PC-3 (cell line): ENCODE measurements at places on chromosomes 7 and 10. TPM values are rescaled to one million over a fixed set of nuclear protein-coding genes. Genes with fewer than 3 reads are reported as not detected.

Gene FGF8
- not detected in 2 replicates for total RNA-seq

DNA sequence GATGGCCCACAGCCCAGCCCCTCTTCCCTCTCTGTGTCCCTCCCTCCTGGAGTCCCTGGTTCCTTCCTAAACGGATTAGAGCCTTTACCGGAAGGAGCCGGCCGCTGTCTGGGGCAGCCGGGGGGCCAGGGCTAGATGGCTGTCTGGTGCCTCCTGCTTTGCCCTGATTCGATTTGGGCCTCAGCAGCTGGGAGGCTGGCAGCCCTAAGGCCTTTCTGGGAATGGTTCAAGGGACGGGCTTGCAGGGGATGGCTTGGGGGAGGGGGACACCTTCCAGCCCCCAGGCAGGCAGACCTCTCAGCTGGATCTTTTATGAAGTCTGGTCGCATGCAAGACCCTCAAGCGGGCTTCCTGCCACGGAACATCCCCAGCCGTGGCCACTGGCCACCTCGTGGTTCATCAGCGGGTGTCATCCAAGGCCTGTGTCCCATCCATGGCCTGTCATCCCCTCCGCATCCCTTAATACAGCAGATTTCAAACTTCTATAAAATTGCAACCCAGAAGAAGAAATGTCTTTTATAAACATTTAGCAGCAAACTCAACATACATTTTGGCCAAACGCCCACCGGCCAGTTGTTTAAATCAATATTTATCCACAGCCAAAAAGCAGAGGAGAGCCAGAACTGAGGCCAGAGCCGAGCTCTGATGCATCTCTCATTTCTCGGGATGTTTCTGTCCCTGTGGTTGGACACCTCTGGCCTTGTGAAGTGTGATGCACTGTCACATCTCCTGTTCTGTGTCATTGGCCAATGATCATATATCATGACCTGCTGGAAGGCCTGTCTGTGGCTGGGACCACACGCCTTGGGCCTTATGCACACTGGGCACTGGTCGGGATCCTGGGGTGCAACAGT lies 52.0 kb downstream of the GTF2IRD1 start:
- no peak for DNase-seq

Gene NDUFB8
- total RNA-seq = 365 and 399 TPM in 2 replicates

Gene ATG9B
- total RNA-seq = 1.2 and 1.3 TPM in 2 replicates

GRCh38 chr7:39332142-39332541 lies 234.1 kb upstream of the YAE1 start:
- DNase-seq = no peak

- peak; percentile 73 for DNase-seq
These were observed at the start of gene ZDHHC4 for GRCh38 chr7:6577369-6578113. ZDHHC4 (plus strand) TSS chr7:6577454; CDS start chr7:6580562, 3,108 bp downstream.

DNA sequence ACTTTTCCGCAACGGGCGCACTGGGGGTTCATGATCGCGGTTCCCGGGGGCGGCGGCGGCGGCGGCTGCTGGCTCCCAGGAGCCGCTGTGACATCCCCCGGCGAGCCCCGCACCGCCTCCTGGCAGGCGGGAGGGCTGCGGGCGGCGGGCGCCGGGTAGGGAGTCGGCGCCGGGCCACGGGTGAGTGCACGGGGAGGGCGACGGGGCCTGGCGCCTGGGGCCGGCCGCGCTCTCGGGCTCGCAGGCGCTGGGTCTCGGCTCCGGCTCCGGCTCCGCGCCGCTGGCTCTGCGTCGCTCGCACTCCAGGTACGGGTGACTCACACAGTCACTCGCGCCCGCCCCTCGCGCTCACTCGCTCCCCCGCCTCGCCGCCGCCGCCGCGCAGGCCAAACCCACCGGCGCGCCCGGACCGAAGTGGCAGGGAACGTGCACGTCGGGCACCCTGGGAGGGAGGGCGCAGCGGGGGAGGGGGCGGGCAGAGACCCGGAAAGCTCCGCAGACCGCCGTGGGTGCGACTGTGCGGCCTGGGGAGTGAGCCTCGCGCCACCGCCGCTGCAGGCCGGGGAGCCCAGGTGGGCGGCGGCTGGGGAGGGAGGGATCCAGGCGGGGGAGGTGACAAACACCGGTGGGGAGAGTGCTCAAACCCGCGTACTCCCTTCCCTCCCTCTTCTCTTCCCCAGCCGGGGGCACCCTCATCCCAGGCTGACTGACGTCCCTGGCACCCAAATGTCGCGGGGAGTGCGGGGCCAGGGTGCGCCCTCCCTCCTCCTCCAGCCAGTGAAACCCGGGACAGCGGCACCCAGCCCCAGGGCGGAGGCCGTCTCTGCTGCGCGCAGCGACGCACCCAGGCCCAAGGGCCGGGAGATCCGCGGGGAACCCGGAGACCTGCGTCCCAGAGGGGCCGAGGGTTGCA lies 276.9 kb upstream of the NEBL start:
- DNase-seq = peak; percentile 77

DNA sequence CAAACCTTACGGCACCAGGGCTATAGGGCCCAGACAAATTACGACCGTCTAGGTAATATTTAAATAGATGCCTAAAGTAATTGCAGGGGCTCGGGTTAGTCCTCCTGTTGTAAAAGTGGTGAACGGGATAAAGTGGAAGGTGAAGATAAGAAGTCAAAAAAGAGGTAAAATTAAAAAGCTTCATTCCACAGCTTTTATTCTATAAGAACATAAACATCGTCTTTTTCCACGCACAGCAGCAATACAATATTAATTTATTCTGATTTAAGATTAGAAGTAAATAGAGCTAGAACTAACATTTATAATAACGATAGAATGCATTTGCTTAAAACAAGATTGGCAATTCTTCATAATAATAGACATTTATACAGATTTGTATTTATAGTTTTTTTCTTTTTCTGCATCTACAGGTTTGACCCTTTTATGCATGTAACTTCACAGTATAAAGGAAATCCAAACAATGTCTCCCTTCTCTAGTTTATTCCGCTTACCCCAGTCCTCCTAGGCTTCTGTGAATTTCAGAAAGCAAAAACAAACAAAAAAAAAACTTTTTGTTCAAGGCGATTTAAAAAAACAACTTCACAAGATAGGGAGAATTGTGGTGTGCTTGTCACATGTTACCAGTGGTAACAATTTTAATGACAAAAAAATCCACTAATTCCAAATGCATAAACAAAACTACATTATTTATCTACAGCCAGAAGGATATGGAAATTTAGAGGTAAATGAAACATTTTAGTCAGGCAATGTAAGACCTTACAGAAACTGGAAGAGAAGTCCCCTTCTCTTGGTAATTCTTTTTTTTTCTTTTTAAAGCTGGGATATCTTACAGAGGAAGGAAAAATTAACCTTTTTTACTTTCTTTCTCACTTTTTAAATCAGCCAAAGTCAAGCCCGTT lies 3.4 kb downstream of the HOXA10 start:
- peak; percentile 1 for DNase-seq

DNA sequence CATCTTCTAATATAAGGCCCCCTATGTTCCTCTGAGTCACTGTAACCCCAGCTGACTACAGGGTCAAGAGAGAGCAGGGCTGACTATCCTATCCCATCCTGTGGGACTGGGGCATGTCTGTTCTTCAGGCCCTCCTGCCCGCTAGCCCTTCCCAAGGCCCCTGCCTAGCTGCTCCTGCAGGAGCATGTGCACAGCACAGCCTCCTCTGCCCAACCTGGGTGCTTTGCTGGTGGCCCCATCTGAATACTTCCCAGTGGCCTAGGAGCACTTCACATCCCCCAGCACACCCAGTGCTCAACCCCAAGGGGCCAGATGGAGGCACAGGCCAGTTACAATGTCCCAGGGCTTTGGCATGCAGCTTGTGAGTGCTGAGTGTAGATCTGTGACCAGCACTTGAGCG lies 37.3 kb downstream of the AGBL3 start:
- DNase-seq = no peak

Gene HELLS
- total RNA-seq = 86.3 and 98.0 TPM in 2 replicates

GRCh38 chr10:69475433-69475830 lies 24.2 kb downstream of the TSPAN15 start:
- no peak for DNase-seq

Gene TLL2
- total RNA-seq = 0.18 TPM in 1 of 2 replicates, not detected in the other

- DNase-seq = no peak
These were observed 890.3 kb upstream of the AUTS2 start for GRCh38 chr7:68707958-68708357.

Gene CALML3
- not detected in 2 replicates for total RNA-seq

DNA sequence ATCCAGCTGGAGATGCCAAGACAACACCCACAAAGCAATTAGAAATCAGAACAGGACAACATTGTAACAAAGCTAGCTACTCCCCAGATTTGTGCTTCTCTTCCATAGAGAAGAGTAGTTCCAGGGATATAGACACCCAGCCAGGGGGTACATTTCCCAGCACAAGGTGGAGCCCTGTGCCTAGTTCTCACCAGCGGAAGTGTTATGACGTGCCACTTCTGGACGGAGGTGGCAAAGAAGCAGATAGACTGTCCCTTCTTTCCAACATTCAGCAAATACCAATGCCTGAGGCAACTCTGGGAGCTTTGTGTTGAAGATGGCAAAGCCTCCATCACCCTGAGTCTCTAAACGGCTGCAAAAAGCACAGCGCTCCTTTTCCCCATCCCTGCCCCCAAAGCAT lies 23.4 kb upstream of the GSAP start:
- peak; percentile 65 for DNase-seq

Gene XRCC2
- 13.6 and 18.7 TPM in 2 replicates for total RNA-seq

DNA sequence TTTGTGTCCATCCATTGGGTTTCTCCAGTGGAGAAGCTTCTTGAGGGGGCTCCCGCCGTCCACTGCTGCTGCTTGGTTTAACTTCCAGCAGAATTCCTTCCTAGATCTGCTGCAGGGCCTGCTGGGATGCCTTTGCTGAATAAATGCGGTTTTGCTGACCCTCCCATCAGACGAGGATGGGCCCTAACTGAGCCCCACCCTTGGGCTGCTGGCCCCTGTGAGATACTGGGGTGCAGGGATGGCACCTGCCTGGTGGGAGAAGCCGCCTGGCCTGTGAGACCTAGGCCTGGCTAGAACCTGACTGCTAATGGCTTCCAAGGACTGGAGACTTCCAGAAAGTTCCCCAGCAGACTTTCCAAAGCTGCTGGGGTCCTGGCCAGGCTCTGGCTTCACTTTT lies 43.8 kb downstream of the ZNF467 start:
- no peak for DNase-seq

- DNase-seq = no peak
These were observed 16.7 kb downstream of the INPP5A start for GRCh38 chr10:132554053-132554990.

Gene EIF4EBP2
- 29.2 and 32.6 TPM in 2 replicates for total RNA-seq

Gene CHST3
- 12.7 and 17.0 TPM in 2 replicates for total RNA-seq

- no peak for DNase-seq
These were observed 137.0 kb downstream of the NRF1 start for GRCh38 chr7:129748356-129749109.

DNA sequence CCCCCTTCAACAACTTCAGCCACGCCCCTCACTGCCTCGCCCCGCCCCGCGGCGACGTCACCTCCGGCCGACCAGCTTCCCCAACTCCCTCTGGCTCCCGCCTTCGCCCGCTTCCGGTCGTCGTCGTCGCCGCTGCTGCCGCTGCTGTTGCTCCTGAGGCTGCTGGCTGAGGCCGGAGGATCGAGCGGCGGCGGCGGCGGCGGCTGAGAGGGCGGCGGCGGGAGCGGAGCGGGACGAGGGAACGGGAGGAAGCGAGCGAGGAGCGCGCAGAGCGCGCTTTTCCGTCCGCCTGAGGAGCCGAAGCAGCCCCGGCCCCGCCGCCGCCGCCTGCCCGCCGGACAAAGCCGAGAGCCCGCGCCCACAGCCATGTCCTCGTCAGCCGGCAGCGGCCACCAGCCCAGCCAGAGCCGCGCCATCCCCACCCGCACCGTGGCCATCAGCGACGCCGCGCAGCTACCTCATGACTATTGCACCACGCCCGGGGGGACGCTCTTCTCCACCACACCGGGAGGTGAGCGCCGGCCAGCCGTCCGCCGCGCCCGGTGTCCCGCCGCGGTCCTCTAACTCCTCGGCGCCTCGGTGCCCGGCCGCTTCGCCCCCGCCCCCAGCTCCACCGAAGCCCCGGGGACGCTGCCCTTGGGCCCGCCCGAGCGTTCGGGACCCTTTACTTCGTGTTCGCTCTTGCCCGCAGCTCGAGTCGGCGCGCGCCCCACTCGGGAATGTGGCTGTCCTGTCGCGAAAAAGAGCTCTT lies at the start of gene EIF4EBP2:
EIF4EBP2 (plus strand) TSS at position 110 of the 751 bp plus-strand sequence; CDS start at position 367, 257 bp downstream.
- peak; percentile 99 for DNase-seq

Gene TRPV5
- total RNA-seq = not detected in 2 replicates

DNA sequence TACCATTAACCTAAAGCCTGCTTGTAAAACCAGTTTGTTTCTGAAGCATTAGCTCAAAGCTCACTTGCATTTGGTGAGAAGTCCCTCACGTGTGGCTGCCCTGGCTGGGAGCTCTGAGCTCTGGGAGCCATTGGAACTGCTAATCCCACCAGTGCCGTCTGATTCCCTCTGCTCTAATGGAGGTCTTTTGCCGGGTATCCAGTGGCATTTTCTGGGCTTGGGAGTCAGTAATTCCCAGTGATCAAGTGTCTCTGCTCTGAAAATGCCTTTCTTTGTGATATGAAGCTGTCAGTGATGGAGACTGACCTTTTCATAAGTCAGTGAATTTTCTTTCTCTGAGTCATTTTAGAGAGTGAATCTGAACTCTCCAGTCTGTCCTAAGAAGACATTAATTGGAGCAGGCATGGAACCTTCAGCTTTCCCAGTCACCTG lies 36.9 kb upstream of the FAM20C start:
- peak; percentile 26 for DNase-seq

Gene GRM3
- not detected in 2 replicates for total RNA-seq
